Aorta (tissue), 5 donors: ENCODE measurements at places on chromosomes 1 and 21. TPM values are rescaled to one million over a fixed set of nuclear protein-coding genes. Genes with fewer than 3 reads are reported as not detected.

- H3K27me3 ChIP-seq: no peaks in the 10 kb centered on the region
- no peaks in the 10 kb centered on the region for H3K36me3 ChIP-seq
- no peak overlapping the region for H3K4me3 ChIP-seq
- no peaks in the 10 kb centered on the region for H3K4me1 ChIP-seq
- DNase-seq: no peak
Observed at GRCh38 chr1:175641633-175642032, 101.8 kb downstream of the TNR start.

ADGRB2 gene
- 4.6 TPM for total RNA-seq

CRYBG2 gene
- not detected for total RNA-seq

DNA sequence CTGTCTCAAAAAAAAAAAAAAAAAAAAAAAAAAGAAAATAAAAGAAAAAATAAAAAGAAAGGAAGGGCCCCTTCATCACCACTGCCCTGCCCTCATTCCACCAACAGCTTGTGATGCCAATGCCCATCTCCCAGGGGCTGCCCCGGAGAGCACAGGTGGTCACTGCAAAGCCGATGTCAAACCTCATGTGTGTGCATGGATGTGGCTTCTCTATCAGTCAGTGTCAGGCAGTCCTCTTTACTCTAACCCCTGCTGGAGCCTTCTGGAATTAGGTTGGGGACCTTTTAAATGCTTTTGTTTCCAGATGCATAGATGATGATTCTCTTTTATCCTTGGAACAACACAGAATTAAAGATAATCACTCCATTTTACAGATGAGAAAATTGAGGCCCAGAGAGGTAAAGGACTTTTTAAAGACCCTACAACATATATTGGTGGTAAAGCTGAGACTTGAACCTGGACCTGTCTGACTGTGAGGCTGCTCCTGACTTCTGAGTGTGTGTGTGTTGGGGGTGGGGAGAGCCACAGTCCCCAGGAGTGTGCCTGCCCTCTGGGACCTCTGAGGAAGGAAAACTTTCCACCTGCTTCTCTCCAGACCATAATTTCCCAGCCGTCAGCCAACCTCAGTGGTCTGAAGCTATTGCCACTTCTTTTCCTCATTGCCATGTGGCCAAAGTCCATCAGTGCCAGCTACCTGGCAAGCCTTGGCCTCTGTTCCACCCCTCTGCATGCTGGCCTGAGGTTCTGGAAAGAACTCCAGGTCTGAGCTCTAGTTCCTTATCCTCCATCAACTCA lies 3.0 kb upstream of the TMEM54 start:
- H3K27ac ChIP-seq: no peak overlapping the region
- H3K36me3 ChIP-seq: no peaks in the 10 kb centered on the region
- H3K4me1 ChIP-seq: no peaks in the 10 kb centered on the region
- no peak overlapping the region for H3K4me3 ChIP-seq
- H3K27me3 ChIP-seq: no peaks in the 10 kb centered on the region

DNA sequence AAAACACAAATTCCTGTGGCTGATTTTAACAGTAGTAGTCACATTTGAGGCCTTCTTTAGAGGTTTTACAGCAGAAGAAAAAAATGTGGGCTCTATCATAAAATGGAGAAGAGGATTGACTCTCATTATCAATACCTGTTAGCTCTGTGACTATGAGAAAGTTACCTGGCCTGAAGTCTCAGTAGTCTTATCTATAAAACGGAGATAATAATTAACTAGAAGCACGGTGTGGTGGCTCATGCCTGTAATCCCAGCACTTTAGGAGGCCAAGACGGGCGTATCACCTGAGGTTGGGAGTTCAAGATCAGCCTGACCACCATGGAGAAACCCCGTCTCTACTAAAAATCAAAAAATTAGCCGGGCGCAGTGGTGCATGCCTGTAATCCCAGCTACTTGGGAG lies 90.4 kb upstream of the PLPPR4 start:
- H3K27ac ChIP-seq: no peak overlapping the region
- H3K4me3 ChIP-seq: no peak overlapping the region
- DNase-seq: no peak
- no peaks in the 10 kb centered on the region for H3K4me1 ChIP-seq
- H3K36me3 ChIP-seq: no peaks in the 10 kb centered on the region

PTPN7 gene
- 5.7 TPM for total RNA-seq

- no peak overlapping the region for H3K4me3 ChIP-seq
- H3K27ac ChIP-seq: no peak overlapping the region
- no peaks in the 10 kb centered on the region for H3K27me3 ChIP-seq
Observed at GRCh38 chr1:156385534-156386031, 16.6 kb downstream of the RHBG start.

DNA sequence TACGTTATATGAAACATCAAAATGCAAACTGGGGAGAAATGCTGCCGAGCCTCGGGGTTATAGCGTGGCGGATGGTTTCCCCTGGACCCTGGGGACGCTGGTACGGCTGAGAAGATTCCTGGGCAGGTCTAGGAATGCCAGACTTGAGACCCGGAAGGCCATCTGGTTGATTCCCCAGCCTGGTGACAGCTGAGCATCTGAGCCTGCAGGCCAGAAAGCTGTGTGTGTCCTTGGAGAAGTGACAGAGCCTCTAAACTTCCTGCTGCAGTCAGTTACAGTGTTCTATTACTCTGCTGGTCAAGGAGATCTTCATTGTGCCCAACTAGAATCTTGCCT lies 2.3 kb downstream of the VASH2 start:
- no peak for DNase-seq
- no peaks in the 10 kb centered on the region for H3K4me1 ChIP-seq
- H3K27me3 ChIP-seq: no peaks in the 10 kb centered on the region
- H3K4me3 ChIP-seq: no peak overlapping the region
- H3K36me3 ChIP-seq: no peaks in the 10 kb centered on the region

DNA sequence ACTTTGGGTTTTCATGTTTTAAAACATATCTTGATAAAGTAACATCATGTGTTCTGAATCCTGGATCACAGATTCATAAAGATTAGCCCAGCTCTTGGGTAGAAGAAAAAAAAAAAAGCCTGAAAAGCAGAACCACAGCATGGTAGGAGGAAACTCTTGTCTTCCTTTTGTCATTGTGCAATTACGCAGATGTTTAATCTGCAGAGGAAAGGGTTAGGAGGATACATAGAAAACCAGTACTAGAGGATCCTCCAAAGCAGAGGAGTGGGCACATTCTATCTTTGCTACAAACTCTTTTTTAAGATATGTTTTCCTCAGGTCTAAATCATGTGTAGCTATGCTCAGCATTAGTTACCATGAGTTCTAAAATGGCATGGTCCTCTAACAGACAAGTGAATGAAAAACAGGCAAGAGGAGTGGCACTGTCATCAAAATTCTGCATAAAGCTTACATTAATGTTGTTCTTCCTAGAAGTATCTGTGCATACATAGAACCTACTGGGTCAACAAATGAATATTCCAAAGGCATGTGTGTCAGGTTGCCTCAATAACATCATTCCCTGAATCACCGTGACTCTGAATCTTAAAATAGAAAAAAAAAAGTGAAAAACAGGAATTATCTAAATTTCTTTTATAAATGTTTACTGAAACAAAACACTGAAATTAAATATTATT lies 107.0 kb downstream of the NME7 start:
- H3K36me3 ChIP-seq: no peaks in the 10 kb centered on the region
- H3K27ac ChIP-seq: no peak overlapping the region
- no peaks in the 10 kb centered on the region for H3K27me3 ChIP-seq
- H3K4me3 ChIP-seq: no peak overlapping the region

DTL gene
- 1.2 TPM for total RNA-seq

MSH4 gene
- total RNA-seq: 0.68 TPM

DNA sequence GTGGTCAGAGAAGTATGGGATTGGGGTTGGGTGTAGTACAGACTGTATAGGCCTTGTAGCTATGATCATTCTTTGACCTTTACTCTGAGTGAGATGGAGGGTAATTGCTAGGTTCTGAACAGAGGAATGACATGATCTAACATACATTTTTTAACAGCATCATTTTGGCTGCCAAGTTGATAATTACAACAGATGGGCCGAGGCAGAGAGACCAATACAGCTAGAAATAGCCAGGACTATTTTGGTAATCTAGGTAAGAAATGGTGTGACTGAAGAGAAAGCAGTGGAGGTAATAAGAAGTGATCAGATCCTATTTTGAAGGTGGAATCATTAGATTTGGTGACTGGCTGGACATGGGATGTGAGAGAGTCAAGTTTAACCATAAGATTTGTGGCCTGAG lies 43.5 kb downstream of the RPAP2 start:
- DNase-seq: no peak
- H3K4me3 ChIP-seq: no peak overlapping the region
- no peaks in the 10 kb centered on the region for H3K27me3 ChIP-seq
- H3K27ac ChIP-seq: no peak overlapping the region
- no peaks in the 10 kb centered on the region for H3K4me1 ChIP-seq
- H3K36me3 ChIP-seq: peaks cover 1% of the 10 kb centered on the region

IFI44L gene
- 22.6 TPM for total RNA-seq

DNA sequence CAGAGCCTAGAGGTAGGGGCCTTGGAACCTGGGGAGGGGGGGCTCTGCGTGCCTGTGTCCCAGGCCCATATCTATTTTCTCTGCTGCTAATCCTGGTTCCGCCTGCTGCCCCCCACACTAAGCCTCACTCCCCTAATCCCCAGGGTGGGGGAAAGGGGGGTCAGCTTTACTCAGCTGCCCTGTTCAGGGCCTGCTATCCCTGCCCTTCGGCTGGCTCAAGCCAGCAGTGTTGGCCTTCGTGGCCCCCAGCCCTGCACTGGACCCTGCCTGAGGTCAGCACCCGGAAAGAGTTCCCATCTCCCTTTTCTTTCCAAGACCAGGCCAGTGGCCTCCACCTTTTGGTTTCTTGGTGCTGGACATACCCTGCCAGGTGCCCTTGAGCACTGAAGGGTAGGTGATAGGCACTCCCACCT lies 8.4 kb downstream of the ZBTB7B start:
- no peaks in the 10 kb centered on the region for H3K36me3 ChIP-seq
- no peak for DNase-seq
- no peaks in the 10 kb centered on the region for H3K4me1 ChIP-seq
- no peaks in the 10 kb centered on the region for H3K27me3 ChIP-seq

CELSR2 gene
- total RNA-seq: 4.2 TPM

ADAM30 gene
- total RNA-seq: not detected

DNA sequence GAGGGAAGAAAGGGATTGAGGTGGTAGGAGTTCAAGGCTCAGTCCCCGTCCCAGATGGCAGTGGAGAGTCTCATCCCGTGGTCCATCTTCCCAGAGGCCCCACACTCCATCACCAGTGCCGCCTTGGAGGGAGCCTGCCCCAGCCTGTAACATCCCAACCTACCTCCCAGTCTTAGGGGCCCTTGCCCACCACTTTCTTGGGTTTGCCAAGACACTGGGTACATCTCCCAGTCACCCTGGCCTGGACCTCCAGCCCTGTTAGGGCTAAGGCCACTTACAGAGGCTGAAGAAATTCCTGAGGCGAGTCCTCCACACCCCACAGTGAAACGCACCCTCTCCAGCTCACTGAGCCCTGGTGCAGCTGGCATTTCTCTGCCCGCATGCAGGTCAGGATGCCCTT lies 3.3 kb downstream of the TMEM200B start:
- no peak overlapping the region for H3K27ac ChIP-seq
- no peaks in the 10 kb centered on the region for H3K27me3 ChIP-seq
- no peak overlapping the region for H3K4me3 ChIP-seq
- no peaks in the 10 kb centered on the region for H3K4me1 ChIP-seq
- H3K36me3 ChIP-seq: no peaks in the 10 kb centered on the region

DNA sequence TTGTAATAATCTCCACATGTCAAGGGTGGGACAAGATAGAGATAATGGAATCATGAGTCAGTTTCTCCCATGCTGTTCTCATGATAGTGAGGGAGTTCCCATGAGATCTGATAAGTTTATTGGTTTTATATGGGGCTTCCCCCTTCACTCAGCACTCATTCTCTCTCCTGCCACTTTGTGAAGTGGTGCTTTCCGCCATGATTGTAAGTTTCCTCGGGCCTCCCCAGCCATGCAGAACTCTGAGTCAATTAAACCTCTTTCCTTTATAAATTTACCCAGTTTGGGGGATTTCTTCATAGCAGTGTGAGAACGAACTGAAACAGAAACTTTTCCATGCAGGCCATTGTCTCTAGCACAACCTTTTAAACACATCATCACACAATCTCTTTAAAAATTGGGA lies 221.5 kb upstream of the BRINP3 start:
- H3K36me3 ChIP-seq: no peaks in the 10 kb centered on the region
- no peak overlapping the region for H3K27ac ChIP-seq
- H3K27me3 ChIP-seq: no peaks in the 10 kb centered on the region
- DNase-seq: no peak
- no peak overlapping the region for H3K4me3 ChIP-seq

GRCh38 chr1:70778934-70779333 lies 268.7 kb downstream of the PTGER3 start:
- H3K36me3 ChIP-seq: no peaks in the 10 kb centered on the region
- no peak for DNase-seq
- H3K27me3 ChIP-seq: no peaks in the 10 kb centered on the region

OSCP1 gene
- 8.6 TPM for total RNA-seq

CALML6 gene
- total RNA-seq: 1.1 TPM

GRCh38 chr1:236465231-236465958 lies 58.4 kb upstream of the LGALS8 start:
- H3K4me3 ChIP-seq: no peak overlapping the region
- no peaks in the 10 kb centered on the region for H3K27me3 ChIP-seq
- no peak for DNase-seq
- no peak overlapping the region for H3K27ac ChIP-seq
- H3K4me1 ChIP-seq: no peaks in the 10 kb centered on the region

GRCh38 chr1:25806418-25806817 lies 6.4 kb downstream of the SELENON start:
- H3K27me3 ChIP-seq: no peaks in the 10 kb centered on the region
- H3K4me3 ChIP-seq: no peak overlapping the region
- H3K27ac ChIP-seq: peak overlapping the region; percentile 85
- peak; percentile 87 for DNase-seq
- no peaks in the 10 kb centered on the region for H3K4me1 ChIP-seq

DNA sequence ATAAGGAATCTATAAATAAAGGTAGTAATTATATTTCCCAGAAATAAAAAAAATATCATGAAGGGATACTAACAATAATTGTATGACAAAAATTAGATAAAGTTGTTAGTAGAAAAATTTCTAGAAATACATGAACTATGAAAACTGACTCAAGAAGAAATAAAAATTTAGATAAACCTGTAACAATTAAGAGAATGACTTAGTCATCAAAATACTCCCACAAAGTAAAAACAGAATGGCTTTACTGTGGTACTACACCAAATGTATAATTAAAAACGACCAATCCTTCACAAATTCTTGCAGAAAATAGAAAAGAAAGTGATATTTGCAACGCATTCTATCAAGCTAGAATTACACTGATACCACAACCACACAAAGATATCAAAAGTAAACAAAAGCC lies 176.2 kb upstream of the ETV3 start:
- H3K27ac ChIP-seq: no peak overlapping the region
- peaks cover 3% of the 10 kb centered on the region for H3K27me3 ChIP-seq
- H3K4me1 ChIP-seq: no peaks in the 10 kb centered on the region
- DNase-seq: no peak
- H3K4me3 ChIP-seq: no peak overlapping the region
- no peaks in the 10 kb centered on the region for H3K36me3 ChIP-seq

GRCh38 chr21:45069085-45069484 lies 5.3 kb upstream of the ADARB1 start:
- H3K4me1 ChIP-seq: peaks cover 2% of the 10 kb centered on the region
- peak; percentile 22 for DNase-seq
- H3K27ac ChIP-seq: no peak overlapping the region
- no peak overlapping the region for H3K4me3 ChIP-seq
